ENCODE measurements at places on chromosomes 7 and 10.

DNA sequence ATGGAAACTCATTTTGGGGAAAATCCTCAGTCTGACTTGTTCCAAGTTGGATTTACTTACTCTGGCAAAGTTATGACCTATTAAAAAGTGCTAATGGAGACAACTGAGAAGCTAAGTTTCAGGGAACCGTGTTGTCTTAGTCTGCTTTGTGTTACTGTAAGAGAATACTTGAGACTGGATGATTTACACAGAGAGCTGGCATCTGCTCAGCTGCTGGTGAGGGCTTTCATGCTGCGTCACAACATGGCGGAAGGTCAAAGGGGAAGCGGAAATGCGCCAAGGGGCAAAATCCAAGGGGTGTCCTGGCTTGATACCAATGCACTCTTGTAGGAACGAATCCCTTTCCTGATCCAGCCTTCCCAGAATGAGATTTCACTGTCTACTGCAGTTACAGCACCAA, 46.4 kb downstream of the MTURN start:
- no peak for DNase-seq

DNA sequence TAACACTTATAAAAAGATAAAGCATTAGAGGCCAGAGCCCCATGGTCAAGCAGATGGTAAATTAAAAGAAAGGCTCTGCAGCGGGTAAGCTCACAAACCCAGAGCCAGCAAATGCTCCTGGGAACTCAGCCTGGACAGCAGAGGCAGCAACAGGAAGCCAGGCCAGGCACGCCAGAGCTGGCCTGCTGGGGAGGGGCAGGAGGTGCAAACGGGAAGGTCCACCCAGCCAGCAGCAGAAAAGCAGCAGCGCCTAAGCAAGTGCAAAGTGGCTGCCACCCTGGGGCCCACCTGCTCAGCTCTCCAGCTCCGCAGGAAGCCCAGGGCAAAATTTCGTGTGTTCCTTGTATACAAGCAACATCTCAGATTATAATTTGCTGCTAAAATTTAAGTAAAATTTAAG, 82.7 kb upstream of the GPR22 start:
- no peak for DNase-seq

DNA sequence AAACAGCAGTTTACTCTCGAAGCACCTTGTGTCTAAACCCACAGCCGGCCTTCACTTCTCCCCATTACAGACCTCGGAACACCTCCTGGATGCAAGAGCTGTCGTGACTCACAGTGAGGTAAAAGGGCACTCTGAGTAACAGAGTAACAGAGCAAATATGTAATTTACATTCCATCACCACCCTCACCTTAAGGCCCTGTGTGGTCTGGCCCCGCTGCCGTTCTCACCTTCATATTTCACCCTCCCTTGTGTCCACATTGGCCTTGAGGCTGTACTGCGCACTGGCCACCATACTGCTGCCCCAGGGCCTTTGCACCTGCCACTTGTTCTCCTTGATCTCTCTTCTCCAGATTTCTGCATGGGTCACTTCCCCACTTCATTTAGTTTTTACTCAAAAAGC, 12.6 kb downstream of the FFAR4 start:
- no peak for DNase-seq

DNA sequence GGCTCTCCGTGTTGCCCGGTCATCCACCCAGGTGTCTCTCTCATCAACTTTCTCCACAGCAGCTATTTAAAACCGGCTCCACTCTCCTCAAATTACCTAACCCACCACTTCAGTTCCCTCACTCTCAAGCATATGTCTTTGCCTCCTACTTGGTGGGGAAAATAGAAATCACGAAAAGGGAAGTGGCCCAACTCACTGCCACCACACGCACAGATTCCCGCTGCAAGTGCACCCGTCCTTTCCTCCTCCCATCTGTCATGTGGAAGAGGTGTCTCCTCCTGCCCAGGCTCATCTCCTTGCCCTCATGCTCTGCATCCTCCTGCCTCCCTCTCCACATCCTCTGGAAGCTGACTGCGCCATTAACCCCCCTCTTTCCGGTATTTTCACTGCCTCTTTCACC, 80.8 kb upstream of the MKX start:
- no peak for DNase-seq

DNA sequence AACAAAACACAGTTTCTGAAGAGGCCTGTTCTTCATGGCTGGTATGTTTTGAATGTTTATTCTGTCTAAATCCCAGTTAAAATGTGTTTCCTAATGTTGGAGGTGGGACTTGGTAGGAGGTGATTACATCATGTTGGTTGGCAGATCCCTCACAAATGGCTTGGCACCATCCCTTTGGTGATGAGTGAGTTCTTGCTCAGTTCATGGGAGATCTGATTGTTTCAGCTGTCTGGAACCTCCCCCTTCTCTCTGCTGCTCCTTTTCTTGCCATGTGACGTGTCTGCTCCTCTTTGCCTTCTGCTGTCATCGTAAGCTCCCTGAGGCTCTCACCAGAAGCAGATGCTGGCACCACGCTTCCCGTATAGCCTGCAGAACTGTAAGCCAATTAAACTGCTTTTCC, 383.6 kb upstream of the TPK1 start:
- DNase-seq, result no peak

DNA sequence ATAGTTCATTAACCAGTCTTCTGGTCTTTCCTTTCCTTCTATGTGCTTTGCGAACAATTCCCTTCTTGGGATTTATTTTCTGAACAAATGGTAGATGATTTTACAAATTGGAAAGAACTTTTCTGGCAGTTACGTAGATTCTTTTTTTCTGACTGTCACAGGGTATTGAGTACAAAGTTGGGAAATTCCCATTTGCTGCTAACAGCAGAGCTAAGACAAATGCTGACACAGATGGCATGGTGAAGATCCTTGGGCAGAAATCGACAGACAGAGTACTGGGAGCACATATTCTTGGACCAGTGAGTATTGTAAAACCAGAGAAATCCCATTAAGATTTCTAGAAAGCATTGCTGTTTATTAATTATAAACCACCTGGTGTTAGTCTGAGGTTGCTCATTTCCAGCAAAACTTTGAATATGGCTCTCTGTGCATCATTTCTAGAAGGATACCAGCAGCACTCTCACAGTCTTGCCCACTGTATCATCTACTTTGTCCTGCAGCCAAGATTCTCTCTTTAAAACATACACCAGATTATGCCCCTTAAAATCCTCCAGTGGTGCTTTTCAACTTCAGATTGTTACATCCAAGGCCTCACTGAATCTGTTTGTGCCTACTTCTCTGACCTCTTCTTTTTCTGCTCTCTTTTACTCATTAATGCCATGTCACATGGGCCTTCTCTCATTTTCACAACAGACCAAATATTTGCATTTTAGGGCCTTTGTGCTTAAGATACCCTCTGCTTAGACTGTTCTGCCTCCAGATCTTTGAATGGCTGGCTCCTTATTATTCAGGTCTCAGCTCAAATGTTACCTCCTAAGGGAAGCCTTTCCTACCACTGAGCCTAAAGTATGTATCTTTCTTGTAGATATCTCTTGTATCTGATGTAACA, 27.0 kb downstream of the DLD start:
- DNase-seq, result no peak

- no peak for DNase-seq
Observed at GRCh38 chr7:110224643-110225042, 866.3 kb upstream of the LRRN3 start.

DNA sequence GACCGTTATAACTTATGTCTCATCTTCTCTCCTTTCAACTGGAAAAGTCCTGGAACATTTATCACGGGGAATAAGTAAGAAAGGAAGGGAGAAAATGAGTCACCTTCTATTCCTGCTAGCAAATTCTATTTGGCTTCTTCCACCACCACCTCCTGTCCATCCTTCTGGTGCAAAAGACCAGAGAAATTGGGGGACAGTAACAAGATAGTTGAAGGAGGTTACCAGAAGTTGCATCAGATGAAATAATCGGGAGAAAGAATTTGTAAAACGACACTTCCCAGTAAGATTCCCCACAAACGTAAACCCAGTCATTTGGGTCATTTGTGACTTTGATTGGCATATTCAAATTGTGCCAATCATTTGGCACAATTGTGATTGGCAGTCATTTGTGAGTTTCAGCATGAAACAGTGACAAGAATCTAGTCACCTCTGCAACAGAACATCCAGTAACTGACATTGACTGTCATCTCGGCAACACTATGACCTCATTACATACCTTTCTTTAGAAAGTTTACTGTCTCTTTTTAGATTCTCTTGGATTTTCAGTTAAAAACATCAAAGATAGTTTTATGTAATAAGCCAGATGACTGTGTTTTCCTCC, 51.3 kb upstream of the PIK3CG start:
- no peak for DNase-seq

GRCh38 chr7:74409571-74409970, 44.1 kb upstream of the GTF2IRD1 start:
- DNase-seq, result no peak

DNA sequence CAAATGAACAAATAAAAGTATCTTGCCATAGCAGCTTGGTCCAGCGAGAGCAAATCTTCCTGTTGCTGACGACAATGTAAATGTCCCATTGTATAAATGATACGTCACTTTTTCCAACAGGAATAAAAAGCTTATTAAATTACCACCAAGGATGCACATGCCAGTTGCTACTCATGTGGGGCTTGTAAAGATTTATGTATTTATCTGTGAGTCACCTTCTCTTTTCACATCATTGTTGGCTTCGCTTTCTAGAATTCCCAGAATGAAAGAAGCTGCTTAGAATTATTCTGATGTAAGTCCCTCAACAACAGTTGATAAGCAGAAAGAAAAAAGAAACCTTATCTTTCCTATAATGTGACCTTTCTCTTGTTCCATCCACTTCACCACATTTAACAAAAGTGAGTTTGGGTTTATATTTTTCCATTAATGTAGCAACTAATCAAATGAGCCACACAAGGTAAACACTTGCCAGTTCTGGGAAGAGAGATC, 22.4 kb downstream of the DNAJC12 start:
- no peak for DNase-seq

DNA sequence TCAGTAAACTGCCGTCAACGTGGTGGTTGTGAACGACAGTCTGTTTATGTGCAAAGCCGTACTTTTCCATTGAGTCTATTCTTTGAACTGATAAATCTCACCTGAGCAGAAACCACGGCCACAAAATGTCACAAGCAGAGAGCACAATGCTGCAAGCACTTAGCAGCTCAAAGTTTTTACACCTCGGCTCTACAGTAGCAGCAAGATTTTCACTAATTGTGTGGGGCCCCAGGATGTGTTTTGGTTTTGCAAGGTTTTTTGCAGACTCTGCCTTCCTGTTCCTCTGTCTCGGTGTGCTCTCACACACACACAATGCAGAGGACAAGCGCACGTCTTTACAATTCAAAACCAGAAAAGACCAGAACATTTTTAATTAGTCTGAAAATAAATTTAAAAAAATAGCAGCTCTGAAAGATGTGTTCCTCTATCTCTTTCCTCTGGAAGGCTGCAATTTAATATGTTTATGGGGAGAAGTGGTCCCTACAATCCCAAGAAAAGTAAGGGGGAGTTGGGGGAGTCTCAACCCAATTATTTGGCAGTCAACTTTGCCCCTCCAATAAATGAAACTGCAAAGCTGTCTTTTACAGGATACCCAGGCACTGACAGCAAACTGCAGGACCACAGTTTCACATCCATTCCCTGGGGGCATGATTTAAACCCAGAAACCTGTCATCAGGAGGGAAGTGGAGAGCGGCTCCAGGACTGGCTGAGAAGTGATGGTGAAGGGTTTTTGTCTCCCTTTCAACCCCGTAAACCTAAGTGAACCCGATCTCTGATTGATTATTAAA, 73.8 kb upstream of the SFMBT2 start:
- no peak for DNase-seq

GRCh38 chr7:138455609-138456008, 4.5 kb upstream of the TRIM24 start:
- no peak for DNase-seq

- no peak for DNase-seq
Observed at GRCh38 chr10:63206576-63206975, 73.4 kb downstream of the NRBF2 start.

GRCh38 chr7:45469103-45469502, 105.1 kb upstream of the ADCY1 start:
- DNase-seq, result no peak

DNA sequence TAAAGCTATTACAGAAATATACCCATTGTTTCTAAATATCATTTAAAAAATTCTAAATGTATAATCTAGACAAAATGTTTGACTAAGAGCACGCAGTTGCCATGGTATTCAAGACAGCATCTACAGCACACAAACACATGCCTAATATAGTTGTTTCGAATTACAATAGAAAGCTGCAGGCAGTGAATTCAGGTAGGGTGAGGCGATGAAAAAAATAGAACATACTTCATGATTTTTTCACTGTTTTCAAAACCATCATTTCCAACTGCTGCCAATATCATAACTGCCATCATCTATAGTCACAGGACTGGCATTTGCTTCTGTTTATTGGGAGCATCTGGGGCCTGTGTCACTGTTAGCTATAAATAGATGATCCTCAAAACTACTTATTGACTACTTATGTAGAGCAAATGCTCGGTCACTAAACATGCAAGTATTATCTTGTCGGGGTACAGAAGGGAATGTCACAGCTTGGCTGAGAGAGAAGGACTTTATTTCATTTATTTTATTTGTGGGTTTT, 34.4 kb upstream of the OTUD1 start:
- no peak for DNase-seq

- no peak for DNase-seq
Observed at GRCh38 chr10:73765066-73765465, 16.8 kb upstream of the CHCHD1 start.

GRCh38 chr7:35482231-35482630, 212.7 kb downstream of the HERPUD2 start:
- no peak for DNase-seq

DNA sequence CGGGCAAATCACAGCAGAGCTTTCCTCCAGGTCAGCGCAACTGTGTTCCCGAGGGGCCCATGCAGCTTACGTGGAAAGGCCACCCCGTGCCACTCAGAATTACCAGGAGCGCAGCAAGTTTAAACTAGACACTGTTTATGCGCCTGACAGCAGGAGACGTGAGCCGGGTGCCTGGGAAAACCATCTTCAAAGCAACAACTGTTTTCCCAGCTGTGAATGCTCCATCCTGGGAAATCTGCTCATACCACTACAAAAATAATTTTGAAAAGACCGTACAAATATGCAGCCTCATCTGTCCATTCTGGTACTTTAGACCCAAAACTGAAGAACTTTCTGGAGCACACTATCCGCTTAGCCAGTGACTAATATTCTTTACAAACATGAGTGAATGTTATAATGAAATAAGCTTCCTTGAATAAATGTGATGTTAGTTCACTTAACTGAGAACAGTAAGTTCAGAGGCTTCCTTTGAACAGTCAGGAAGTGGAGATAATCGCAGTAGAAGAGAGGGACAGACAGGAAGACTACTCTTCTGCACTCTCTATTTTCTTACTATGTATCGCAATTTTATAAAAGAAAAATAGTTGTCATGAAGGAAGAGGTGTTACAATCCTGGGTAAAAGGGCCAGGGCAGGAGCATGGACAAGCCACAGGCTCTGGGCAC, 16.7 kb downstream of the GPER1 start:
- DNase-seq, result no peak

All from substantia nigra (tissue), 51 donors.